ENCODE measurements at places on chromosomes 2 and 18.

DNA sequence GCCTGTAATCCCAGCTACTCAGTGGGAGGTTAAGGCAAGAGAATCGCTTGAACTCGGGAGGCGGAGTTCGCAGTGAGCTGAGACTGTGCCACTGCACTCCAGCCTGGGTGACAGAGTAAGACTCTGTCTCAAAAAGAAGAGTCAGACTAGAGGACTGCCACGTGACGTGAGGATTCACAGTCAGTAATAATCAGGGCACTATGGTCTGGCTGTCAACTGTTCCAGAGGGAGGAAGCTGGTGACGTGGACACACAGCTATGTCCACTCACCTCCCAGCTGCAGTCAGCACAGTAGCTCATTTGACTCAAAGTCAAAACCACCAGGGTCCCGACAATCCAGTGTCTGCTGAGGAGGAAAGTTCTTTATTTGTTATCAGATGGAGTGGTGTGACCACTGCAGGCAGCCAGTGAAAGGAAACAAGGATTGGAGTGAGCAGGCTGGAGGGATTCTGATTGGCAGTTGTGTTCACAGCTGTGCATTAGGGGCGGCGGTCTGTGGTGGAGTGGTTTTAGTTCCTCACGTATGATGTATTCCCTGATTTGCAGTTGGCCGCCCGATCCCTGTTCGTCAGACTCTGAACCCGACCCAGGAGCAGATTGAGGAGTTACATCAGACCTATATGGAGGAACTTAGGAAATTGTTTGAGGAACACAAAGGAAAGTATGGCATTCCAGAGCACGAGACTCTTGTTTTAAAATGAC, 37.9 kb downstream of the MOGAT1 start:
- DNase-seq = no peak

DNA sequence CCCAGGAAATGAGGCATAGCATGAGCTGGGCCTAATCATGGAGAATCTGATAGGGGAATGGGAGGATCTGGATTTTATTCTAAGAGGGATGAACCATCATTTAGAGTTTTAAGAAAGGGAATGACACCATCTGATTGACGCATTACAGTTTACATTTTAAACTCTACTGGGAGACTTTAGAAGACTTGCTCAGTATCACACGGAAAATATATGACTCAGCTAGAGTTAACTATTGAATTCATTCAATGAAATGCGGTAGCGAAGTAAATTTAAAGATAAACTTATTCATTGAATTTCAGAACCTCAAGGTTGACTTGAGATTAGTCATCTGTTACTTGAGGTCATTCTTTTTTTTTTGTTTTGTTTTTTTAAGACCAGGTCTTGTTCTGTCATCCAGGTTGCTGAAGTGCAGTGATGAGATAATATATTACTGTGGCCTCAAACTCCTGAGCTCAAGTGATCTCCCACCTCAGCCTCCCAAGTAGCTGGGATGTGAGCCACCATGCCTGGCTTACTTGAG, 25.0 kb downstream of the MC4R start:
- DNase-seq = no peak

GRCh38 chr2:227117852-227118251, 46.2 kb downstream of the COL4A4 start:
- no peak for DNase-seq

DNA sequence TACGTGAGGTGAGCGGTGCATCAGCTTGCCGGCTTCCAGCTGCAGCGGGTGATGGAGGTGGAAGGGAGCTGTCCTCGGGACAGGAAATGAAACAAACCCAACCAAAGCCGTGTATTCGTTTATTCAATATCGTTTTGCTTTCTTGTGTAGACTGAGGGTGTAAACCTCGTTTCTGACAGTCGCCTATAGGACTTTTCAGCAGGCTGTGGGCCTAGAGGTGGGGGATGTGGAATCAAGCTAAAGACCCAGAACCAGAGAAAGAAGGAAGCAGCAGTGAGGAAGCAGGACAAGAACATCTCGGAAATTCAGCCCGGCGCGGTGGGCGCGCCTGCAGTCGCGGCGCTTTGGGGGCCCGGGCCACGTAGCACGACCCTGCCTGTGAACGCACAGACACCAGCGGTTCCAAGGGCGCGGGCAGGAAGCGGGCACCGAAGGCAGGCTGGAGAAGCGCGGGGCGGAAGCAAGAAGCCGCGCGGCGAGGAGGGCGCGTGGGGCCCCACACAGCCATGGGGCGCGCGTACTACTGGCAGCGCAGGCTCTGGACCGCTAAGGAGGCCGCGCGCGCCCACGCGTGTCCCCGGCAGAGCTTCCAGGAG, 755 bp upstream of the ATP9B start:
- peak; percentile 4 for DNase-seq

- DNase-seq = no peak
These were observed 17.8 kb downstream of the OTOF start for GRCh38 chr2:26459991-26460612.

DNA sequence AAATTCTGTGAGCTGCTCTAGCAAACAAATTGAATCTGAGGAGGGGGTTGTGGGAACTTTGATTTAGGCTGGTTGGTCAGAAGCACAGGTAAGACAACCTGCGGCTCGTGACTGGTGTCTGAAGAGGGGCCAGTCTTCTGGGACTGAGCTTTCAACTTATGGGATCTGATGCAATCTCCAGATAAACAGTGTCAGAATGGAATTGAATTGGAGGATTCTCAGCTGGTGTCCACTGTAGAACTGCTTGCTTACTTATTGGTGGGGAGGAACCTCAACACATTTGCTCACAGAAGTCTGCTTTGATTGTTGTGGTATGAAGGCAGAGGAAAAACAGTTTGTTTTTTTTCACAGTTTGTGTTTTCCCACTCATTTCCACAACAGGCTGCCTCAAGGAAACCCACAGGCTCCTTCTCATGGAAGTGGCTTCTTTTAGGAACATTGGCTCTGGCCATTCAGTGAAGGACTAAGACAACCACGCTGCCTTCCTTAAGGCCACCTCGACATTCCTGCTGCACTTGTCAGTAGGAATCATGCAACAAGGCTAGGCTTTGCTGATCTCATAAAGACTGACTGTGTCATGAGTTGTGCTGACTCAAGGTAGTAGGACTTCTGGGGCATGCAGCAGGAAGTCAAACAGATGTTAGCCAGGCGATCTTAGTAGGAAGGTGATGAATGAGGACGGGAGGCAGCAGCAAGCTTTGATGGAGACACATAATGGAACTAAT, 104.7 kb downstream of the TSN start:
- DNase-seq = no peak

Measured in stimulated activated CD8-positive, alpha-beta memory T cell treated with anti-CD3 and anti-CD28 coated beads, Interleukin-4, amount 100 ng/mL, for 4 hours (primary cell).